ENCODE measurements at places on chromosomes 1 and 21. TPM values are rescaled to one million over a fixed set of nuclear protein-coding genes. Genes with fewer than 3 reads are reported as not detected.

The SH2D2A gene
- total RNA-seq, result 4.2 TPM

The CELA2A gene
- not detected for total RNA-seq

The LRRN2 gene
- total RNA-seq, result 15.3 TPM

The TMEM81 gene
- total RNA-seq, result 2.9 TPM

The PTPRU gene
- 7.1 TPM for total RNA-seq

The PCBP3 gene
- total RNA-seq, result 1.1 TPM

The CRNN gene
- not detected for total RNA-seq

The MAEL gene
- total RNA-seq, result not detected

The WNT3A gene
- total RNA-seq, result not detected

The KIF1B gene
- 14.2 TPM for total RNA-seq

The C1orf226 gene
- 1.2 TPM for total RNA-seq

The MNDA gene
- total RNA-seq, result not detected

The ZBTB40 gene
- 4.9 TPM for total RNA-seq

The RXRG gene
- not detected for total RNA-seq

The FCAMR gene
- not detected for total RNA-seq

The SLC16A4 gene
- total RNA-seq, result 37.3 TPM

Measured in A549 treated with Mapracorat at 1 μM for 4 hours (cell line).